ENCODE measurements at places on chromosomes 16 and 17.

DNA sequence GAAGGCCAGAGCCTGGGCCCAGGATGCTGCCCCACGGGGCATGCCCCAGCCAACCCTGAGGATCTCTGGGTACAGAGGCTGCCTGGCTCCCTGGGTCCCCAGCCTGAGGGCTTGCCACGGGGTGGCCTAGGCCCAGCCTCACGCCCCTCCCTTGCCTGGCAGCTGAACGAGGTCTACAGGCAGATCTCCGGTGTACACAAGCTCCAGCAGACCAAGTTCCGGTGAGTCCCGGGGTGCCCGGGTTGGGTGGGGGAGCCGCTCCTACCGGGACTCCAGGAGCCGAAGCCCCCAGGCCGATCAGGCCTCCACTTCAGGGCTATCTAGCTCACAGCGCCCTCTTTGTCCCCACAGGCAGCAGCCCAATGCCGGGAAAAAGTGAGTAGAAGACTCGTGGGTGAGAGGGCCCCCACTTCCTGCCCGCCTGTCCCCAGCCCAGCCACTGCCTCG lies 19.4 kb downstream of the ITGB4 start:
- H3K4me1 ChIP-seq = peaks cover 20% of the 10 kb centered on the region
- no peaks in the 10 kb centered on the region for H3K27me3 ChIP-seq
- no peak for DNase-seq
- H3K36me3 ChIP-seq = no peaks in the 10 kb centered on the region
- no peak overlapping the region for H3K4me3 ChIP-seq
- no peak overlapping the region for H3K27ac ChIP-seq

DNA sequence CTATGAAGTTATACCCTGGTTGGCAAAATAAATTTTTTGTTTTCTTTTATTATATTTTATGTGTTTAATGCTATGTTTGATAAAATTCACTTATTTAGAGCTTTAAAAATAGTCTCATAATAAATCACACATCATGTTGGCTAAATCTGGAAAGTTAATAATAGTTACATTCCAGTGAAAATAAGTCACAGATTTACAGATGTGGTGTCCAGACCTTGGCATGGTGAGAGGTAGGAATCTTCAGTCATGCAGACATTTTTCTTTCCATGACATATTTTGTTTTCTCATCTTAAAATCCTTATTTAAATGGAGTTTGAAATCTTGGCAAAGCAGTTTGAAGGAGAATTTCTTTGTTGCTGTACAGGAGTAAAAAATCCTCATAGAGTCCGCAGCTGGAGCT lies 48.1 kb upstream of the GOSR1 start:
- no peak for DNase-seq
- H3K4me3 ChIP-seq = no peak overlapping the region
- no peaks in the 10 kb centered on the region for H3K27me3 ChIP-seq
- no peak overlapping the region for H3K27ac ChIP-seq
- peaks cover 5% of the 10 kb centered on the region for H3K4me1 ChIP-seq

GRCh38 chr16:80543162-80543561 lies 2.4 kb downstream of the DYNLRB2 start:
- DNase-seq = no peak
- peaks cover 11% of the 10 kb centered on the region for H3K4me1 ChIP-seq
- no peak overlapping the region for H3K4me3 ChIP-seq
- no peak overlapping the region for H3K27ac ChIP-seq

DNA sequence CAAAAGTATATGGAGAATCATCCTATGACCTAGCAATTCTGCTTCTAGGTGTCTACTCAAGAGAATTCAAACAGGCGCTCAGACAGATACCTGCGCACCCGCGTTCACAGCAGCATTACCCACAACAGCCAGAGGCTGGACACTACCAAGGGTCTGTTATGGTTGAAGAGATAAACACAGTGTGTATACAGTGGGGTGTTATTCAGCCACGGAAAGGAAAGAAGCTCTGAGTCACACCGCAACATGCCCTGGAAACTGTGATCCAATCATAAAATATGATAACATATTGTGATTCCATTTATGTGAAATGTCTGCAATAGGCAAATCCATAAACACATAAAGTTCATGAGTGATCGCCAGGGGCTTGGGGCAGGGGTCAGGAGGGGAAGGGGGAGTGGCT lies 18.0 kb upstream of the JPH3 start:
- no peak for DNase-seq
- H3K36me3 ChIP-seq = no peaks in the 10 kb centered on the region
- H3K4me3 ChIP-seq = no peak overlapping the region

DNA sequence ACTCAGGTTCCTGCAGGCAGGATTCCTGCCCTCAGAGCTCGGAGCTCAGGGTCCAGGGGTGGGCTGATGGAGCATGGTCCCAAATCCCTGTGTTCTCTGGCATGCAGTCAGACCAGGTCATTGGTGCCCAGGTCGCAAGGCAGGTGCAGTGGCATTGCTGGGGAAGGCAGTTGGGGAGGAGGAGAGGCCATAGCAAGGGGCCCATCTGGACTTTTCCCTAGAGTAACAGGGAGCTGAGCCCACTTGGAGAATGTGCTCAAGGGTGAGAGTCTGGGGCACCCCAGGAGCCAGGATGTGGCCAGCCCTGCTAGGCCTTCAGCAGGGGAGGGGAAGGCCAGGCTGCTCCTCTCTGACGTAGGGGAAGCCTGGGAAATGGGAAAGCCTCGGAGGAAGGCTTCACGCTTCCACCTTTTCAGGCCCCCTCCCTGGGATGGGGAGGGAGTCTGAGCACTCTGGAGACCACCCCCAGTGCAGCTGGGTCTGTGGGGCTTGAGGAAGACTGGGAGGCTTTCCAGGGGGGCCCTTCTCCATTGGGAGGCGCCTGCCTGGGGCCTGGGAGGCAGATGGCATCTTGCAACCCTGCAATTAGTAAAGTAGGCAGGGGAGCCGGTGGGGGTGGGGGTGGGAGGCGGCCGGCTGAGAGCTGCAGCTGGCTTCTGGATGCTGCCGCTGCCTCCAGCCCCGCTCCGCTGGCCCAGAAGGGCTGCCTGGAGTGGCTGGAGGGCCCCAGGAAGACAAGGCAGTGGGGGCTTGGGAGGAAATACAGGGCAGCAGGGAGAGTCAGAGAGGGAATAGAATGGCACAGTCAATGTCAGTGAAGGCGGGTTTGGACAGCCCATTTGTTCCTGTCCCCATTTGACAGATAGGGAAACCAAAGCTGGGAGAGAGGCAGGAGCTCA lies 21.1 kb upstream of the DOK4 start:
- no peaks in the 10 kb centered on the region for H3K27me3 ChIP-seq
- H3K36me3 ChIP-seq = no peaks in the 10 kb centered on the region
- H3K4me1 ChIP-seq = no peaks in the 10 kb centered on the region
- no peak overlapping the region for H3K27ac ChIP-seq
- no peak for DNase-seq

DNA sequence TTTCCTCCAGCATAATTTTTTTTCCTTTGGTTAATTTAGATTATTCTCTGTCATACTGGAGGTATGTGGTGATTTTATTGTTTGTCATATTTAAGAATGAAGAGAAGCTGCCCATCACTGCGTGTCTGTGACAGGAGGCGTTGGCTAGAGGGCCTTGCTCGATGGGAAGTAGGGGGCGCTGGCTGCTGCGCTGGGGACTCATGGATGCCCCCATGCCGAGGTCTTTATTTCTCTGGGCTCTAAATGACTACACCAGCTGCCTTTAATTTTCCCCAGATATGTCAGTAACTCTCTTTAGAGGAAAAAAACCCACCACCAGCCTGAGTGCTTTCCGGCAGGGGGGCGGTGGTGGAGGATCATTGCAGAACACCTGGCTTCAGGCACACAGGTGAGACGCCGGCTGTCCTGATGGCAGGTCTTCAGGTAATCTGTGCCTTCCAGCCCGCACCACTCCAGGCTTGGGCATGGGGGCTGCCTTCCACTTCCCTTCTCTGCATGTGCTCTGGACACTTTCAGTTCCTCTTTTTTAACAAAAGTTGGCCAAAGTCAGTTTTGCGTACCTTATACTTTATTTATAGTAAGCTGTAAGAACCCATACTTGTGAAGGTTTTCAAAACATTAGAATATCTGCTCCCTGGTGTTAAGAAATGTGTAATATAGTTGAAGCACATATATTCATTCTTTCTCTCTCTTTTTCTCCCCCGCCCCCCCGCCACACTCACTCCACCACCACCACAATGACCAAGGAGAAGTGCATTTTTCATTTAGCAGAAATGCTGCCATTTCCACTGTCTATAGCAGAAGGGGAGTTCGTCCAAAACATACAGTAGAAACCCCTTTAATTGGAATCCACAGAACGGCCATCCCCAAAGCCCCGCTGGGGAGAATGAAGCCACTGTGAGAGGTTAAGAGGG lies 192.7 kb downstream of the RPTOR start:
- no peak overlapping the region for H3K4me3 ChIP-seq
- no peaks in the 10 kb centered on the region for H3K36me3 ChIP-seq
- DNase-seq = peak; percentile 66
- H3K4me1 ChIP-seq = peaks cover 38% of the 10 kb centered on the region
- H3K27ac ChIP-seq = peak overlapping the region; percentile 82
- H3K27me3 ChIP-seq = no peaks in the 10 kb centered on the region

DNA sequence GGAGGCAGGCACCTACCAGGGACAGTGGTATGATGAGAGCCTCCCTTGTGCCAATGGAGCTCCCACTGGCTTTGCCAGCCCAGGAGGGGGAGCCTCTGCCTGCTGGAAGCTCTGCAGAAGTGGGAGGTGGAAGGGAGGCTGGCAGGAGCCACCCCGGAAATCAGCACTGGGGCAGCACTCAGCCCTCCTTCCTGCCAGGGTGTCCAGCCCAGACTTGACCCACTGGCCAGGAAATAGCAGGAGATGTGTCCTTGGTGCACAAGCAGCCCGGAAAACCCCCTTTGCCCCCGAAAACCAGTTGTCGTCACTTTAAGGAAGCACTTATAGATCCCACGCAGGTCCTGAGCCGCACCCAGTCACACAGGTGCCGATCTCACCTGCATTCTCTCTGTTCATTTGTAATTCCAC lies 49.3 kb upstream of the CACNG4 start:
- no peak overlapping the region for H3K27ac ChIP-seq
- no peak for DNase-seq
- H3K27me3 ChIP-seq = no peaks in the 10 kb centered on the region
- H3K4me1 ChIP-seq = no peaks in the 10 kb centered on the region
- H3K36me3 ChIP-seq = no peaks in the 10 kb centered on the region
- H3K4me3 ChIP-seq = no peak overlapping the region

DNA sequence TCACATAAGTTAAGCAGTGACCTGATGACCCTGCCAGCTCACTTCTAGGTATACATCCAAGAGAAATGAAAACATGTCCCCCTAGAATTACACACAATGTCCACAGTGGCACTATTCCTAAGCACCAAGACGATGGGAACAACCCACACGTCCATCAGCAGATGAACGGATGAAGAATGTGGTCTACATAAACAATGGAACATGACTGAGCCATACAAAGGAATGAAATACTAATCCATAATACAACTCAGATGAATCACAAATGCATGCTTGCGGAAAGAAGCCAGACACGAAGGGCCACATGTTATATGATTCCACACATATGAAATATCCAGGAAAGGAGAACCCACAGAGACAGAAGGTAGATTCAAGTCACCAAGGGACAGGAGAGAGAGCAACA lies 17.4 kb downstream of the USP22 start:
- no peak for DNase-seq
- H3K27ac ChIP-seq = no peak overlapping the region
- no peaks in the 10 kb centered on the region for H3K27me3 ChIP-seq
- H3K4me1 ChIP-seq = peaks cover 3% of the 10 kb centered on the region
- H3K4me3 ChIP-seq = no peak overlapping the region
- peaks cover 83% of the 10 kb centered on the region for H3K36me3 ChIP-seq

DNA sequence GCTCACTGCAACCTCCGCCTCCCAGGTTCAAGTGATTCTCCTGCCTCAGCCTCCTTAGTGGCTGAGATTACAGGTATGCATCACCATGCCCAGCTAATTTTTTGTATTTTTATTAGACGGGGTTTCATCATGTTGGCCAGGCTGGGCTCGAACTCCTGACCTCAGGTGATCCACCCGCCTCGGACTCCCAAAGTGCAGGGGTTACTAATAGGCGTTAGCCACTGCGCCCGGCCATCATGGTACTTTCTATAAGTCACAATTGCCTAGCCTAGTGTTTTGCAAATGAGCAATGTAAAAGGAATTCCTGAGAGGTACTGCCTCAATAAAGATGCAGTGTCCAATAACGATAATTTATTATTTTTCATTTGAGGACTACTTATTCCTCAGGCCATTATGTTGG lies 13.9 kb upstream of the PSMC3IP start:
- no peak for DNase-seq
- no peaks in the 10 kb centered on the region for H3K27me3 ChIP-seq
- H3K36me3 ChIP-seq = peaks cover 62% of the 10 kb centered on the region
- no peaks in the 10 kb centered on the region for H3K4me1 ChIP-seq
- H3K27ac ChIP-seq = no peak overlapping the region

GRCh38 chr17:27494192-27495091 lies 38.2 kb downstream of the KSR1 start:
- peak; percentile 83 for DNase-seq
- H3K27ac ChIP-seq = peak overlapping the region; percentile 81
- H3K27me3 ChIP-seq = no peaks in the 10 kb centered on the region
- peaks cover 4% of the 10 kb centered on the region for H3K36me3 ChIP-seq
- H3K4me3 ChIP-seq = no peak overlapping the region
- H3K4me1 ChIP-seq = peaks cover 62% of the 10 kb centered on the region

DNA sequence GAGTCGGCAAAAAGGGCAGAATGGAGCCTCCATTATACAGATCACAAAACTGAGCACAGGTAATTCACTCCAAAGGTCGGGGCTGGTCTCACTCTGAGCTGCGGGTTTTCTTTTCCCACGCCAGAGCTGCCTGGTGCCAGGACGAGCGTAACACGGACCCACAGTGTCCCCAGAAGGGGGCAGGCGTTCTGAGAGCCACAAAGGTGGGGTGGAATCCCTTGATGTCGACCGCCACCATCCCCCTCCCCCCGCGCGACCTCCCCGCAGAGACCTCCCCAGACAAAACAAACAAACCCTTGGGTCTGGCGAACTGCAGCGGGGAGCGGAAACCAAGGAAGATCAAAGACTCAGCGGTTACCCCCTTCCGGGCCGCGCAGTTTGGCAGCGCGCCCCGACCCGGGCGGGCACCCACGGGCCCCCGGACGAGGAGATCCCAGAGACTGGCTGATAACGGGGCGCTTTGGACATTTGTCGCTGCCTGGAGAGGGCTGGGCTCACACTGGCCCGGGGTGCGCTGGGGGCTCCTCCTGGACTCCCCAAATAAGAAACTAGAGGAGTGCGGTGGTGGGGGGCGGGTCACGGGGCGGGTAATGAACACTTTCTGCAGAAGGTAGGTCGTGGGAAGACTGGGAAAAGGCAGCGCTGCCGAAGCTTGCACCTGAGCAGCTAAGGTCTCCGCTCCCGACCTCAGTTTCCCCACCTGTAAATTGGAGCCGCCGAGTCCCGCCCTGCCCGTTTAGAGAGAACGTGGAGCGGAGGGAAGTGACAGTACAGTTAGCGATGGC lies 664 bp upstream of the NKD1 start:
- peaks cover 30% of the 10 kb centered on the region for H3K27me3 ChIP-seq
- H3K36me3 ChIP-seq = no peaks in the 10 kb centered on the region
- peaks cover 14% of the 10 kb centered on the region for H3K4me1 ChIP-seq
- H3K27ac ChIP-seq = no peak overlapping the region
- DNase-seq = peak; percentile 41
- peak overlapping the region; percentile 80 for H3K4me3 ChIP-seq
